ENCODE measurements at places on chromosomes 3 and 15.

DNA sequence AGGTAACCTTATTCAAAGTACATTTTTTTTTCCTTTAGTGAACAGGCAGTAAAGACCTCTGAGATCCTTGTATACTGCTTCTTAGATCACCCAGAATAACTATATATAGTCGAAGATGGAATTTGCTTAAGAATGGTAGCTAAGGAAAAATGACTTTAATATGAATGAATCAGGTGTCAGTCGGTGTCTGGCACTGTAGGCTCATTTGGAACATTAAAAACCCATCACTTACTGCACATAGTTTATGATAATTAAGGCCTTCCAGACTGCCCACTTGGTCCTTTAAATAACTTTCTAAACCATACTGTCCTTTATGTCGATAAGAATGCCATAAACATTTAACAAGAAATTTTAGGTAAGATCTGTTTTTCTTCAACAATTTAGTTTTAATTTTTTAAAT is 981.8 kb downstream of the ROBO2 start:
- no peak for DNase-seq

DNA sequence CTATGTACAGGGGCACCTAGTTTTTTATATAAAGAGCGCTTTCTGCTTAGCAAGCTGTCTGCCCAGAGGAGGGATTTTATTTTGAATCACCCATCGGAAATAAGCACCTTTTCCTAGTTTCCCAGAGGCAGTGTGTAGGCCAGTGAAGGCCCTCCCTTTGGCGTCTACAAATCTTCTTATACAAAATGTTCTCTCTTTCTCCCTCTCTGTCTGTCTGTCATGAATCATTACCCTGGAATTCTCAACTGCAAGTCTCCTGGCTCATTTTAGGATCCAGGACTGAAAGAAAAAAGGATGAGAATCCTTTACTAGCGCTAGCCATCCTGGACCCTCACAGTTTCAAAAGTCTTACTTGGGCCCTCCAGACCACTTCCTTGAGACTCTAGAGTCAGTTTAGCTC is 728.1 kb downstream of the OTOL1 start:
- no peak for DNase-seq

DNA sequence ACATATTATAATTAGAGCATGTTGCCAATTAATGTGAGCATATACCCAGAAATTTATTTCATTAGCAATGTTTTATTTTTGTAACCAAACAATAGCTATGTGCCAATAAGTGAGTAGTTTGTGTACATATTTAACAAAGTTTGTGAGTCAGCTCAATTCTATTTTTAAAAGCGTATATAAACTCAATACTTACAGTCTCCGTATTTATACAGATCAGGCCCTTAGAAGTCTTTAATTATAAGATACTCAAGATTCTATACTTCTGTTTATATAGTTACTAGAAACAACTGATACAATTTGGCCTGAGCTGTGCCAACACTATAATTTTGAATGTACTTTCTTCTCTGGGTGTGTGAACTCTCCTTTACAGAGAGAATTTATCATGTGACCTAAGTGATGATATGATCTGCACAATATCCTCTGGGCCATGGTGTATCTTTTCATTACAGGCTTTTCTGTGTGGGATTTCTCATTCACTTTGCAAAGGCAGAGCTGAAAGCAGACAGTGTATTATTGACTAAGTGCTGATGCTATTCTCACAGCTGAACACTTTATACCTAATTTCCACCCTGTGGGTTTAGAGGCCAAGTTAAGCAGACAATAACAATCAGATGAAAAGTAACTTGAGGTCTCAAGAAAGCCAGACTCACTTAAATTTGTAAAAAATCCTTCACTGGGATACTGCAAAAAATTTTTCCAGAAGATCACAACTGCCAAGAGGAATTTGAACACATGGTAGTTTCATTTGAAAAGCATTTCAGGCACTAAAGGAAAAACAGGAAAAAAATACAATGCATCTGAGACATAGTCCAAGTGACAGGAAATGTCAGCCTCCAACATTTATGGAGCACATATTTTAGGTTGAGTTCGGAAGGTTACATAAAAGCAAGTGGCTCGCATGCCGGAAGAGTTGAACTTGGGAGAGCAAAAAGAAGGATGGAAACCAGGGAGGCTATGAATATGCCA is 277.9 kb upstream of the SEMA6D start:
- no peak for DNase-seq

DNA sequence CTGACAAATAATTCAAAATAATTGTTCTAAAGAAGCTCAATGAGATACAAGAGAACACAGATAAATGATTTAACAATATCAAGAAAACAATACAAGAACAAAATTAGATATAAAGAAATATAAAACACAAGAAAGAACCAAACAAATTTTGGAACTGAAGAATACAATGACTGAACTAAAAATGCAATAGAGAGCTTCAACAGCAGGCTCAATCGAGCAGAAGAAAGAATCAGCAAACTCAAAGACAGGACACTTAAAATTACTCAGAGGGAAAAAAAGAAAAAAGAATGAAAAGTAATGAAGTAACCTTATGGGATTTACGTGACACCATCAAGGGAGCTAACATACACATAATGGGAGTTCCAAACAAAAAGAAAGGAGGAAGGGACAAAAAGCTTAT is 32.1 kb downstream of the CCDC54 start:
- no peak for DNase-seq

DNA sequence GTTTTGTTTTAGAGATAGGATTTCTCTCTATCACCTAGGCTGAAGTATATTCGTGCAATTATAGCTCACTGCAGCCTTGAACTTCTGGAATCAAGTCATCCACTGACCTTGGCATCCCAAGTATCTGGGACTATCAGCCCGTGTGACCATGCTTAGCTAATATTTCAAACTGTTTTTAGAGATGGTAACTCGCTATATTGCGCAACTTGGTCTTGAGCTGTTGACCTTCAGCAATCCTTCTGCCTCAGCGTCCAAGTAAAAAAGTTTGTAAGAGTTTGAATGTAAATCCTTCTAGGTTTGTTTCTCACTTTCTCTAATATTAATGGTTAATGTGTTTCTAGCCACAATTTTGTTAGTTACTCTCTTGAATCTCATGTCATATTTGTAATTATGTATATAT is 1243.5 kb upstream of the CADM2 start:
- no peak for DNase-seq

DNA sequence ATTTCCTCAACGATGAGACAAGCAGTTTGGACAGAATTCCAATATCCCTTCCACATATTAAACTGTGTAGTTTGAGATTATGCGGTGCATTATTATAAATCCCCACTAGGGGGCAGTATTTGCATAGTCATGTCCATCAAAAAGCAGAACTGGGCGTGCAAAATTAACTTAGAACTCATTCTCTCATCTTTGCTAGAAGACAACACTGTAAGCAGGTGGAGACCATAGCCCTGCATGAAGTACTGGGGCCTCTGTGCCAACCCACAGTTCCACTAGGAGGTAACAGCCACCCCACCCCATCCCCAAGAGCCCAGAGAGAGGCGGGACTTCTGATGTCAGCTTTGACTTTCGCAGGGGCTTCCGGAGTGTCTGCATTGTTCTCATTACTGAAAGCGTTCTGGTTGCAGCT is 106.6 kb upstream of the TMC3 start:
- DNase-seq: no peak

- peak; percentile 92 for DNase-seq
Observed at GRCh38 chr3:10470120-10471053, 35.0 kb downstream of the ATP2B2 start.

GRCh38 chr15:36067483-36068274 is 511.7 kb upstream of the CDIN1 start:
- no peak for DNase-seq

GRCh38 chr3:159899166-159899565 is 89.5 kb upstream of the IL12A start:
- no peak for DNase-seq

DNA sequence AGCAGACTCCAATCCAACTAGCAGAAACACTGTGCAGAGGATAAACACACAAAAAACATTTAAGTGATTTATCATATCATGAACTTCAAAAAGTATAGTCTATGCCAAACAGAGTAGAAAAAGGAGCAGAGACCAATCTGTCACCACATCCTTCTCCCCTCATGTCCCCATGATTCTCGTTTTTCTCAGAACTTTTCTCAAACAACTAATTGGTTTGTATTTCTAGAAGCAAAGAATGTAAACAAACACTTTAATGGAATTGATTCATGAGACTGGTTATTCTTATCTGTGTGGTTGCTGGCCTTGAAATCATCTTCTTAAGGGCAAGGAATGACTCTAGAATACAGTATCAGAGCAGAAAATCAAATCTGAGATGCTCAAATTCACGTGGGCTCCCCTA is 294.2 kb upstream of the THBS1 start:
- no peak for DNase-seq

GRCh38 chr3:154730186-154730585 is 300.2 kb upstream of the GPR149 start:
- no peak for DNase-seq

DNA sequence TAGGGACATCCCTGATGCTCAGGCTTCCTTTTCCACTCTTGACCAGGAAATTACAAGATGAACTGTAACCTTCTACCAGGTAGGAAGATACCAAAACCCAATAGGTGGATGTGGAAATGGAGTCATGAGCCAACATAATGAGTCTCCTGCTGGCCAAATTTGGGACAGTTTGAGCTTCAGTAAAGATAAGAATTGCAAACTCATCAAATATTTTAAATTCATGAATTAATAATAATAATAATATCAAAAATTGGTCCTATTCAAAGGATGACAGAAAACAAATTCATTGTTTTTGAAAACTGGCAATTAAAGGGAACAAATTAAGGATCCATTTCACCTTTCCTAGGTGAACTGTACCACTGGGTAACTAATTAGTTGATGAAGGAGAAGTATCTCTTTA is 309.7 kb downstream of the NEK10 start:
- no peak for DNase-seq

DNA sequence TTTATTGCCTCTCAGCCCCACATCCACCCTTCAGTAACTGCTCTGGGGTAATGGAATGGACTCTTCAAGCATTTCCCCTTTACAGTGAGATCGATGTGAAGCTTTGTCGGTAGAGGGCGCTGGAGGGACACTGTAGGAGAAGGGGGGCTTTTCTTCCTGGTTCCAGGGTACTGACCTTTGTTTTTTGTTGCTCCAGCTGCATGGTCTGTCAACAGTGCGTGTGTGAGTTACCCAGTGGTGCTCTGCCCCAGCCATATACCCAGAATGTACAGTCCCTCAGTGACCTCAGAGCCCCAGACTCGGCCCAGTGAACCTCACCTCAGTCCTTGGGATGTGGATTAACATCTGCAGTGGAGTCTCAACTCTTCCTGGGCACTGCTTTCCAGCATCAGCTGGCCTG is 180.3 kb upstream of the TSC22D2 start:
- peak; percentile 71 for DNase-seq

GRCh38 chr3:128922804-128923459 is 43.5 kb downstream of the ACAD9 start:
- DNase-seq: no peak

- no peak for DNase-seq
Observed at GRCh38 chr3:125057186-125057850, 1.5 kb upstream of the HEG1 start.

- DNase-seq: no peak
Observed at GRCh38 chr15:94322141-94322540, 90.8 kb downstream of the MCTP2 start.

DNA sequence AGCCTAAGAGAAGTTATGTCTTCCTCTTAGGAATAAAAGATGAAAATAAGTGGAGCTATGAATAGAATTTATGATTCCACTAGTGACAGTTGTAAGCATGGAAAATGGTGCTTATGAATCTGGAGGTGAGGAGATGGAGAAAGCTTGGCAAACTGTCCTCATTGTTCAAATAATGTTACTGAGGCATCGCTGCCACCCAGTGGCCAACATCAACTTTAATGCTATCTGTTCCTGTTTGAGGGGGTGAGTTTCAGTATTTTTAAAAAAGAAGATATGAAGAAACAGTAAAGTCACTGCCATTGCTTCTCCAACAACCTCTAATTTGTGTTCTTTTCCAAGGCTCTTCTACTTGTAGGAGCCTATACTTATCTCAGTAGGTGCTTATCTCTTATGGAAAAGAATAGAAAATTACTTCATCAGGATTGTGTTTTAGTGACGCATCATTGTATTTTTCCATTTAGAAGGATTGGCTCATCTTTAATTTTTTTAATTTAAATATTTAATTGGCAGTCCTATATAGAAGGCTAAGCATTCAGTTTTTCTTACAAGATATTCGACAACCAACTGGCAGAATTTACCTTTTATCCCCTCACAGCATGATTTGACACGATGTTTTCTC is 260.4 kb upstream of the P2RY1 start:
- peak; percentile 15 for DNase-seq
